Natural killer cell treated with Interleukin-12 subunit alpha and Interleukin-12 subunit beta and Interleukin-15 and Interleukin-18, amount 100 ng/mL, for 72 hours (primary cell): ENCODE measurements at places on chromosomes 1 and 21. TPM values are rescaled to one million over a fixed set of nuclear protein-coding genes. Genes with fewer than 3 reads are reported as not detected.

Gene ZNF670
- total RNA-seq, result 3.2 TPM

GRCh38 chr1:219883400-219884332 is 44.7 kb downstream of the SLC30A10 start:
- DNase-seq, result no peak

DNA sequence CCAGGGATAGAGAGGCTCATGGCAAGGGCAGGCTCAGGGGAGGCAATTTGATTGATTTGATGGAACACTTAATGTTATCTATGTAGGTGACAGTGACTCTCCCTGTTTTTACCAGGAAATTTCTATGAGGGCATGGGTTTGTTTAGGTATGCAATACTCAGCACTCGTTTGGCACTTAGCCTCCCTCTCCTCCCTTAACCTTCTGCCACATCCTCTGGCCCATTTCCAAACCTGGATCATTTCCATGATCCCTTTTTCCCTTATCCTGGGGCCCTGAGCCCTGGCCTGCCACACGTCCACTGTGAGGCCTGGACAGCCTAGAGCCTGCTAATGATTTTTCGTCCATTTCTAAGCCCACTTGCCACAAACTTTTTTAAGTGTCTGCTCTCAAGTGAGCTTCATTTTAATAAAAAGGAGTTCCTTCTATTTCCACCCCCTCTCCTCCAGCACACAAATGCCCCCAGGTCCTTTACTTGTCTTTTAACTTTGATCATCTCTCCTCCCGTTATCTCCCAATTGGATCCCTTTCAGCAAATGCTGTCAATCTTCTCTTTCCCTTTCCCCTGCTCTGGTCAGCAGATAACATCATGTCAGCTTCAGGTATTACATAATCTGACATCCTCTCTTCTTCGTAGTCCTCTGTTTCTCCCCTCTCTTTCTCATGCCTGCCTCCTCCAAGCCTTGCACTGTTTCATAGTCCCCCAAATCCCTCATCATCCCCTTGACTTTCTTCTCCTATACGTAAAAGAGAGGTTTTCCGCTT is 37.8 kb upstream of the GADD45A start:
- DNase-seq, result no peak

- DNase-seq, result no peak
These were observed 6.7 kb downstream of the LSS start for GRCh38 chr21:46221664-46222435.

- DNase-seq, result no peak
These were observed 170.4 kb downstream of the PTPRC start for GRCh38 chr1:198809247-198809646.

- no peak for DNase-seq
These were observed 280.2 kb downstream of the ASTN1 start for GRCh38 chr1:176884286-176884685.

- no peak for DNase-seq
These were observed 43.4 kb downstream of the IGSF5 start for GRCh38 chr21:39788383-39788782.

DNA sequence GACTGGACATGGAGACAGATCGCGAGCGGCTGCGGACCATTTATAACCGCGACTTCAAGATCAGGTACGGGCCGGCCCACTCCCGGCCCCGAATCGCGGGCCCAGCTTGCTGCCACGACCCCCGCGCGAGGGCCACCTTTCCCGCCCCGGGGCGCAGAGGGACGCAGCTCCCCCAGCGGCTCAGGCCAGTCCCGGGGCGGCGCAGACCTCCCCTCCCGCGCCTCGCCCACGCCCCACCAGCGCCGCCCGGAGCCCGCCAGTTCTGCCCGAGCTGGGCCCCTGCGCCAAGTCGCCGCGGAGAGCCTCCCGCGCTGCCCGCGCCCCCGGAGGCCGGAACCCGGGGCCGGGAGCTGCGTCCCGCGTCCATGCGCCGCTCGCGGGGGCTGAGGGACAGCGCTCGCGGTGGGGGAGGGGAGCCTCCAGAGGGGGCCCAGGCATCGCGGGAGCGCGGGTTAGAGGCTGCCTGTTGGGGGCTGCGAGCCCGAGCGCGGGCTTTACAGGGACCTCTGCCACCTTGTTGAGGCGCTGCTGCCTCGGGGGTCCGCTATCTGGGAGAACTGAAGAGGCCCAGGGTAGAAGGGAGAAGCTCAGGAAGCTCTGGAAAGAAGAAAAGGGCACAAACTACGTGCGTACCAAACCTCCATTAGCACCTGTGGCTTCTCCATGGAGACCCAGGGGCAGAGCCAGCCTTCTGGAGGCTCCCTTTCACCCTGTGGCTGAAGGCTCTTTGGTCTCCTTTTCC is 698 bp downstream of the MOV10 start:
- peak; percentile 65 for DNase-seq

- no peak for DNase-seq
These were observed 201.0 kb downstream of the HS2ST1 start for GRCh38 chr1:87115317-87115890.

DNA sequence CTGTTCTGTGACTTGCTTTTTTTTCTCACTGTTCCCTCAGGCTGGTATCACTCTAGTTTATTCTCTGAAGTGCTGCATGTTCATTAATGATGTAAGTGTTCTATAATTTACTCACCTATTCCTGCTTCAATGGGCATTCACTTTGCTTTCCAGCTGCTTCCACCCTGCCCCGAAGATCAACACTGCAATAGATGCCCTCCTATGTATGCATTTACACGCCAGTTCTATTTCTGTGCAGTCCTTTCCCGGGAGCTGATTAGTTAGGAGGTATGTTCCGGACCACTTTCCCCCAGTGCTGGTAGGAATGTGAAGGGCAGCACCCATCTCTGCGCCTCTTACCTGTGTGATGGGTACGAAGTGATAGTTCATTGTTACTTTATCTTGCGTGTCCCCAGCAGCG is 103.4 kb downstream of the DHRS3 start:
- no peak for DNase-seq

Gene TMEM79
- total RNA-seq, result 12.0 TPM

Gene GPR25
- not detected for total RNA-seq

DNA sequence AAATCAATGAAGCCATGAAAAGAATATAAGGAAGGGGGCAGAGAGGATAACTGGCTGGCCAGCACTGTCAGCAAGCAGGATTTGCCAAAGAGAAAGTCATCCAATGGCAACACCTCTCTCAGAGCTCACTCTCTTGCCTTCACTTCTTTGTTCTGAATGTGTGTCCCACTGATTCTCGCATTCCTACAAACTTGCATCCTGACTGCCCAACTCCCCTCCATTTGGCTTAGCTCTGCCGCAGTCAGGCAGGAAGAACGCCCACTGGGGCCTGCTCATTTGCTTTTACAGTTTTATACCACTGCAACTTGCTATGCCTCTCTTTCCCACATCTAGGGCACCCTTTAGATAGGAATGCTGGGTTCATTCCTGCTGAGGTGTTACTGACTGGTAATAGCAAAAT is 364.2 kb upstream of the ST6GALNAC5 start:
- DNase-seq, result no peak

Gene IQGAP3
- total RNA-seq, result 3.4 TPM

Gene DENND2D
- total RNA-seq, result 118 TPM

- DNase-seq, result no peak
These were observed 83.8 kb downstream of the CAPZB start for GRCh38 chr1:19401535-19401889.

DNA sequence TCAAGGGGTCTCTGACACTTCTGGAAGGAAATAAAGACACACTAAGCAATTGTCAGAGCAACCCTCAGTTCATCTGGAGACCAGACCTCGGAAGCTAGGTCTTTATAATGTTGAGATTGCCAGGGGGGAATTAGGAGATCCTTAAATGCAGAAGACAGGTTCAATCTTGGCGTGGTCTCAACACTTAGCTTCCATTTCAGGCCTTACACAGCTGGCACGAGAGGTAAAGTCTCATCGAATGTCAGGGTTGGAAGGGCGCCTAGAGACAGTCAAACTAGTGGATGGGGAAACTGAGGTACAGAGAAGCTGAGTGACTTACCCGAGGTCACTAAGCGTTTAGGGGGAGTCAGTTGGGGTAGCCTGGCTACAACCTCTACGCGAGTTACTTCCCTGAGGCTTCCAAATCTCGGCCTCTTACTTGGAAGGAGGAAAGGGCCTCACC is 562 bp upstream of the EPB41 start:
- no peak for DNase-seq

DNA sequence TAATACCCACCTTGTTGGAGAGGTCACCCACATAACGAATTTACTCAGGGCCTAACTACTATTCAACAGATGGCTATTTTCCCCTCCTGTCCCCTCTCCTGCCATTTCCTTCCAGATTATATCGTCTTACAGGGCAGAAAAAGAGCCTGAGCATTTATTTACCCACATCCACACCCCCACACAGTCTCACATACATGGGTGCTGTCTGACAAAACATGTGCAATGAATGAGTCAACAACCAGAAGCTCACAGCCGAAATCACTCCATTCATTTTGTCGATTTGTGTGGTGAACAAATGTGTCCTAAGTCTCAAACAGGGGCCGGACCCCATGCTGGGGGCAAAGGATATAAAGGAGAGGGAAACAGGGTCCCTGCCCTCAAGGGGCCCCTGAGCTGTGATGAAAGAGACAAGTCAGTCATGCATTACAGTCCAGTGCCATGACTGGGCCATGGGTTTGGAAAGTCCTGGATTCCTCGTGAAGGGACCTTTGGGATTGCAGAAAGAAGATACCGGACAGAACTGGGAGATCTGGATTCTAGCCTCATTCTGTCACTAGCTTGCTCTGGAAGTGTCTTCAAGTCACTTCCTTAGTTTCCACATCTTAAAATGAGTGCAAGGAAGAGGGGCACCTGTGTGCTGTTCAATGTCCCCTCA is 16.4 kb upstream of the ZNF683 start:
- DNase-seq, result no peak

Gene PLXNA2
- 1.3 TPM for total RNA-seq

DNA sequence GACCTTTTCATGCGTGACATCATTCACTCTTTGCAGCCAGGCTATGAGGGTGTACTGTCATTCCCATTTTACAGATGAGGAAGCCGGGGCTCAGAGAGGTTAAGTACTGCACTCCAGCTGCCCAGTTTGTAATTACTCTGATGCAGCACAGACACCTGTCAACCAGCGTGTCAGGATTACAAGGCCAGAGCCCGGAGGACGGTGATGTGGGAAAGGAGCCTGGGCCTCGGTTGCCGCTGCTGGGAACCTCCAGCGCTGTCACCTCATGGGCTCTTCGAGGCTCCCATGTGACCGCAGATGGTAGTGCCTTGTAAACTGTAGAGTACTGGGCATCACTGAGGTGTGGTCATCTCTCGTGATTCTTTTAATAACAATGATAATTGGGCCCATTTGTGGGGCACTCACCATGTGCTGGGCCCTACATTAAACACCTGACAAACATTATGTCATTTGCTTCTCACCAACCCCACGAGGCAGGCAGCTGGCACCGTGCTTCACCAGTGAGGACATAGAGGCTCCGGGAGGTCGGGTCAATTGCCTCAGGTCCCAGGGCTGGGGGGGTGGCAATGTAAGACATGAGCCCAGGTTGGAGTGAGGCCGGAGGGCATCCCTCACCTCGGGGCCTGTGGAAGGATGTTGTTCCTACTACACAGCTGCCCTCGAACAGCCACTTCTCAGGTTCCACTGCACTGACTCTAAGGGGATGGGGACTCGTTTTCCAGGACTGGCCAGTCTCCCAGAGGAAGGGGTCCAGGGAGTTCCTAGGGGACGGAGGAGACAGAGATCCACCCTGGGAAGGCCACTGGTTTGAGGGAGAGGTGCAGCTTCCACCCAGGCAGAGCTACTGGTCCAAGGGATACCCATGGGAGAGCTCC is 42.8 kb upstream of the PADI1 start:
- DNase-seq, result no peak

GRCh38 chr1:203589171-203589570 is 37.5 kb upstream of the ATP2B4 start:
- no peak for DNase-seq

Gene HUNK
- total RNA-seq, result 0.07 TPM

GRCh38 chr1:16386454-16387113 is 19.5 kb downstream of the SZRD1 start:
- no peak for DNase-seq

DNA sequence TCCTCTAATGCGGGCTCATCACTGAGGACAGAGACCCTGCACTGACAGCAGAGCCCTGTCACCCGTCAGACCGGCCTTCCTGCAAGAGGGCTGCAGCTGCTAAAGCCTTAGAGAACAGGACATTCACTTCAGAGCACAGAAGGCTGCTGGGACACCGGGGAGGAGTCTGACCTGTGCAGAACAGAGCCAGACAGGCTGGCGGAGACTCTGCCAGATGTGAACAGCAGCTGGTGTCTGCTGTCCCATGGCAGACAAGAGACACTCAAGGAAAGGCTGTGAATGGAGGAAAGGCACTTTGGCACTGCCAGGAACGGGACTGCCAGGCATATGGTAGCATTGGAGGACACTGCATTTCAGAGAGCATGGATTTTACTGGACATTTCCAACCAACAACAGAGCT is 21.4 kb downstream of the MRAP start:
- DNase-seq, result no peak

DNA sequence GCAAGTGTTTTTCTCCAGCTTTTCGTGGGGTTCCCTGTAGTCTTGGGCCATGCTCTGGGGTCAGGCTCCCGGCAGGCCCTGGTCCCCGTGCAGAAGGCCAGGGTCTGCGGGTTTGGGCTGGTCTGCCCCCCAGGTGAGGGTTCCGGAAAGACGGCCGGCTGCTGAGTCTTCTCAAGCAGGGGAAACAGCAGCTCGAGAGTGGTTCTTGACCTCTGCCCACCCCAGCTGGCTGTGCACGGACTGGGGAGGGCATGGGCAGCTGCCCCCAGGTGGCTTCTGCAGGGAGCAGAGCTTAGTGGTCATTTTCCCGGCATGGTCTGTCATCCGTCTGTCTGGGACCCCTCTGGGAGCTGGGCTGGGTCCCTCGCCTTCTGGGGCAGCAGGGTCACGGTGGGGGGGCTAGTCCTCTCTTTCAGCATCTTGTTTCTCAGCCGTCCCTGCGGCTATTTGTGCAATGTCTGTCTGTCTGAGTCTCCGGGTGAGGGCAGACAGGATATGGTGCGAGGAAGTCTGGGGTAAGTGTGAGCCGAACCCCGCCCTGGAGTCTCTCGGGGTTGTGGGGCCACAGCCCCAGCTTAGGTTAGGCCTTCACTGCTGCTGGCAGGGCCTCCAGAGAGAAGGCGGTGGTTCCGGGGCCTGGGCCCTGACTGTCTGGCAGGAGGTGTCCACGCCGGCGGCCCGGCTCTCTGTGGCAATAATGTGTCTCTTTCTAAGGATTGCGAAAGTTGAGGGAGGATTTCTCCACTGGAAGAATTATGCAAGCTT is 6.1 kb downstream of the SKI start:
- peak; percentile 95 for DNase-seq

DNA sequence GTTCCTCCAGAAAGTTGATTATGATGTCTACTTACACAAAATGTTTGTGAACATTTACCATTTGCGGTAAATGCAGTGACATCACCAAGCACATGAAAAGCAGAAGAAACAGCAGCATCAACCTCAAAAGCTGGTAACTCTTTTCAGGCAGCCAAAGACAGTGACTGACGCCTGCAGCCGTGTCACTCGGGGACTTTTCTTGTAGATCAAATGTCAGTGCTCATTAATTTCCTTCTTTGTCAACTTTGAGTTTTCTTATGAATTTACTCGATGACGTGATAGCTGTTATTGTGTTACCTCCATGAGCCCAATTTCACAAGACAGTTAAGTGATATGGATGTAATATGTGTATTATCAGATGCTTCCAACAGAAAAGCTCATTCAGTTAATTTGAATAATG is 92.5 kb downstream of the RIPK4 start:
- no peak for DNase-seq
